ENCODE measurements at places on chromosomes 16 and 17. TPM values are rescaled to one million over a fixed set of nuclear protein-coding genes. Genes with fewer than 3 reads are reported as not detected.

The CCL13 gene
- 1.6 TPM for total RNA-seq

The TRPV3 gene
- total RNA-seq, result 1.0 TPM

The COG8 gene
- total RNA-seq, result 22.0 TPM

The SHISA6 gene
- 0.56 TPM for total RNA-seq

The AURKB gene
- 0.56 TPM for total RNA-seq

The HEATR9 gene
- not detected for total RNA-seq

The OR1F1 gene
- total RNA-seq, result not detected

The PRSS36 gene
- total RNA-seq, result 2.2 TPM

The CDH8 gene
- 0.19 TPM for total RNA-seq

The ZSCAN10 gene
- not detected for total RNA-seq

- peak; percentile 67 for DNase-seq
Measured at GRCh38 chr17:1179112-1179817, 516 bp downstream of the ABR start.

DNA sequence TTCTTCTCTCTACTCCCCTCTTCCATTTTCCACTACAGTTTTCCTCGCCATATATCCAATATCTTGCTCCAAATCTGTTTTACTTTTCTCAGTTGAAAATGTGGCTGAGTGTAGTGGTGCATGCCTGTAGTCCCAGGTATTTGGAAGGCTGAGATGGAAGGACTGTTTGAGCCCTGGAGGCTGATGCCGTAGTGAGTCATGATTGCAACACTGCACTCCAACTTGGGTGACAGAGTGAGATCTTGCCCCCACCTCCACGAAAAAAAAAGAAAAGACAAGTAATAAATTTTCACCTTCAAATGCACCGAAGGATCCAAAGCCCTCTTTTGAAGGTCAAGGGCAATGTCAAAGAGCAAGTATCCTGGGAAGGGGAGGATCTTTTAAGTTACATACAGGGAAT lies 592.3 kb downstream of the TMEM114 start:
- no peak for DNase-seq

DNA sequence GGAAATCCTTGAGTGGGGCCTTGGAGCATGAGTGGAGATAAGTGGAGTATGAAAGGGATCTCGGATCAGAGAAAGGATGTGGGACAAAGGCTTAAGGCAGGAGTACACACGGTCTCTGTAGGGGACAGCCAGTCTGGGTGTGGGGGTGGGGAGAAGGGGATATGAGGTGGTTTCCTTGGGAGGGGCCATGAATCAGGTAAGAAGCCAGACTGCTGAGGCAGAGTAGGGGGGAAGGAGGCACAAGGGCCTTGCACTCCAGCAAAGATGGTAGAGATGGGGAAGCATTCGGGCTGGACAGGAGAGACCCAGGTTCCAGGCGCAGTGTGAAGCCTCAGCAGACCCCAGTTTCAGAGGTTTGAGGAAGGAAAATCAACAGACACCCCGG lies 1.6 kb downstream of the HSD11B2 start:
- DNase-seq, result no peak

DNA sequence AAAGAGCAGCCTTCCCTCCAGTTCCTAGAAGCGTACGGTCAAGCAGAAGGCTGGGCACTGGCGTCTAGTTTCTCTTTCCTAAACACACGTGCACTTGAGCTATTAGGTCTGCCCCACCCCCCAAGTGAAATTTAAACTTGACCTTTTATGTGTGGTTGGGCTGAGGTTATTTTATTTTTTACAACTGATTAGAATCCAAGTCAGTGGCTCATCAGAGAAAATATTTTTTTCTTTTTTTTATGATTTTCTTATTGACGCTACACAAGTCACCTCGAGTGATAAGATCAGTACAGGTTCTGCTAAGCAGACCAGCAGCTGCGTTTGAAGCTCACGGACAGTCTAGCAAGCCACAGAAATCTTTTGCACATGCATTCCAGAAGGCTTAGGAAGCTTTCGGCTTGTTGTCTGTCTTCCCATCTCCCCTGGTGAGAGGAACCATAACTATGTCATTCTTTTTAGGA lies 95.1 kb downstream of the ZFHX3 start:
- no peak for DNase-seq

DNA sequence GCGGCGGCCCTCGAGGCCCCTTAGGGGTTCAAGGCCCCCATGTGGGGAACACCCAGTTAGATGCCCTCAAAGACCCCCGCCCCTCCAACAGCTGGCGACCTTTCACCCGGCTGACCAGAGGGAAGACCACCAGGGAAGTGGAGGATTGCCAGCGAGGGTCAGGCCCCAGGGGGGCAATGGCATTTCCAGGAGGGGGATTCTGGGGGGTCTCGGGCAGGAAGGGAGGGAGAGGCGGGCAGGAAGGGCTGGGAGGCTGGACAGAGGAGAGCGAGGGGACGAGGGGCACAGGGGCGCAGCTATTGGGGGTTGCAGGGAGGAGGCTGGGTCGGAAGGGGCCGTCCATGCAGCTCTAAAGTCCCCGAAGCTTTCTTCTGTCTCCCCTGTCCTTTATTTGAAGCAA lies 139.5 kb downstream of the C16orf95 start:
- no peak for DNase-seq

GRCh38 chr16:86643671-86644070 lies 65.3 kb downstream of the FOXL1 start:
- no peak for DNase-seq

DNA sequence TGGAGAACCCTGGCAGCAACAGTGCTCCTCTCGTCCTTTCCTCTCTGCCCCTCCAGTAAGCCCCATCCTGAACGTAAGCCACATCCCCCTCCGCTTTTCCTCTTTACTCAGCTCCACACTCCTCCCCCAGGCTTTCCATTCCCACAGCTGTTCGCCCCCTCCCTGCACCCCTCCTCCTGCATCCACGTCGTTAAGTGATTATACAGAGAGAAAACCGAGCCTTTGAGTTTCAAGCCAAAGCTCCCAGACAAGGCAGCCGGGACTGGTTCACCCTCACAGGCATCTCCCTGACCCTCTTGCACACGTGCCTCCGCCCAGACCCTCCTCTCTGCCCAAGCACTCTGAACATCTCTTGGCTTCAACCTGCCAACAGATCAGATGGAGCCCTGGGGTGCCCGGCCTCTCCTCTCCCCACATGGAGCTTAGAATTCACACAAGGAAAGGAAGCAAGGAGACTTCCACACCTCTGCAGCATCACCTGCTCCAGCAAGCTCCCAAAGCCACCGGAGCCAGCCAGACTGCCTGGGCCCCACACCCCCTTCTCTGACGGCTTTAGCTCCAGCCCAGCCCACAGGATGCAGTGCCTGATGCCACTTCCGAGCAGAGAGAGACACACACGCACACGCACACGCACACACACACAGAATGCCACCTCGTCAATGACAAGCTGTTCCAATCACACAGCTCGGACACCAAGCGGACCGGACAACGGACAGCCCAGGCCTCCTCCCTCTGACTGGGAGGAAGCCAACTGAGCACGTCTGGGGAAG lies 99.9 kb upstream of the CCL2 start:
- no peak for DNase-seq

GRCh38 chr16:671353-672131 lies 3.6 kb downstream of the RHOT2 start:
- no peak for DNase-seq

- DNase-seq, result no peak
Measured at GRCh38 chr17:65364438-65364837, 197.0 kb downstream of the AXIN2 start.

DNA sequence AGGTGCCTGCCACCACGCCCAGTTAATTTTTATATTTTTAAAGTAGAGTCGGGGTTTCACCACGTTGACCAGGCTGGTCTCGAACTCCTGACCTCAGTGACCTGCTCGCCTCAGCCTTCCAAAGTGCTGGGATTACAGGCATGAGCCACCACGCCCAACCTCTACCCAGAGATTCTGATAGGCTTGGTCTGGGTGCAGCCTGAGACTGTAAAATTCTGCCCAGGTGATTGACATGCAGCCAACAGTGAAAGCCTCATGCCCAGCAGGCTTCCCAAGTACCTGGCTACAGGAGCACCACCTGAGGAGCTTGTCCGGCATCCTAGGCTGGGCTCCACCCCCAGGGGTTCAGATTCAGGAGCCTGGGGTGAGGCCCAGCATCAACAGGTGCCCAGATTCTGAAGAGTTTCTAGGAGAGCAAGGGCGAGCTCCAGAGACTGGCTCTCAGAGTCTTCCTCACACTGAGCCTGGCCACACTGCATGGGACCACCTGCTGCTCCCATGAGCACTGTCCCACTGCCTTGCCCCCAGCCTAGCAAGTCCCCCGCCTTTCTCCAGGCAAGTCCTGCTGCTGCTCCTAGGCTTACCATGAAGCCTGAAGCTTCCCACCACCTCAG lies 16.6 kb downstream of the ZNF385C start:
- DNase-seq, result no peak

DNA sequence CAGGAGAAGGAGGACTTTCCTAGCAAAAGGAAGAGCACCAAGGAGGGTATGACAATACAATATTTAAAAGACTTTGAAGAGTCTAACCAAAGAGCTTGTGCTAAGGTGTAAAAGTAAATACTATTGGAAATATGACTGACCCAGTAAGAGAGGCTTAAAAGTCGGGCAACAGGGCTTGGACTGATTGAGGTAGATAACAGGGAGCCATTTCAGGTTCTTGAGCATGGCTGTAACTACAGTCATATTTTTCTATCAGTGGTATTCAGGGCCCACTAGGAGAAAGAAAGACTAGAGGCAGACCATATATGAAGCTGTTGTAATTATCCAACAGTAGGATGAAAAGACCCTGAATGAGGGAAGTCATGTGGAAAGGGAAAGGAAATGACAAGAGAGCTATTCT lies 62.3 kb downstream of the SMURF2 start:
- DNase-seq, result no peak

DNA sequence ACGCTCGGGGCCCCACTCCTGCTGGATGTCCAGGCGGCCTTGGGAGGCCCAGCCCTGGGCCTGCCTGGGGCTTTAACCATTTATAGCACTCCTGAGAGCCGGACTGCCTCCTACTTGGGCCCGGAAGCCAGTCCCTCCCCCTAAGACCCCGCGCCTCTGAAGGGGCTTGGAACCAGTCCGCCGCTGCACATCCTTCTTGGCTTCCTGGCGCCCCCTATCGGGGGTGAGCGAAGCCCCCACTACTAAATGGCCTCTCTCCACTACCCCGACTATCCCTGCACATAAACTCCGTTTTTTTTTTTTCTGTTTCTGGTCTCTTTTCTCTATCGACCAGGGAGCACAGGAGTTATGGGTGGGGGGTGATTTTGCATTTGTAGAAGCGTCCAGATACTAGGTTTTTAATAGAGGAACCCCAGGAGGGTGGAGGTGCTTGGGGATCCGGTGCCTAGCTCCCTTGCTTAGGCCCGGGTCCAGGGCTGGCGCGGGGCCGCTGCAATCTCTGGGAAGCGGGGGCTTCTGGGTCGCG lies 633 bp upstream of the NOL3 start:
- DNase-seq, result peak; percentile 73

DNA sequence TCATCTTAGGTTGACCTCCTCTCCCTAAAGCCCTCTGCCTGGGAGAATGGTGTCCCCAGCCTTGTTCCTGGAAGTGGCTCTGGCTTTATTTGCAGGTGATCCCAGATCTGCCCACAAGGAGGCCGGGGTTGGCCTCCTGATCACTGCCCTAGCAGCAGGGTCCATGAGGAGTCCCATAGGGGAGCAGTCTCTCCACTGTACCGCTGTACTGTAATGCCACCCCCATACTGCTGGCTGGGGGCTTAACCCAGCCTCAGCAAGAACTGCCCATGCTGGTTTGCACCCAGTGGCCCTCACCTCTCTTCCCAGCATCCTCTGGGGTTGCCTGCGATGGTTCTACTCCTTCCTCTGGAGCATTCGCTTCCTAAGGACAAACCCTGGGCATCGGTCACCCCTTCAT lies 39.1 kb downstream of the PSME3IP1 start:
- DNase-seq, result no peak

DNA sequence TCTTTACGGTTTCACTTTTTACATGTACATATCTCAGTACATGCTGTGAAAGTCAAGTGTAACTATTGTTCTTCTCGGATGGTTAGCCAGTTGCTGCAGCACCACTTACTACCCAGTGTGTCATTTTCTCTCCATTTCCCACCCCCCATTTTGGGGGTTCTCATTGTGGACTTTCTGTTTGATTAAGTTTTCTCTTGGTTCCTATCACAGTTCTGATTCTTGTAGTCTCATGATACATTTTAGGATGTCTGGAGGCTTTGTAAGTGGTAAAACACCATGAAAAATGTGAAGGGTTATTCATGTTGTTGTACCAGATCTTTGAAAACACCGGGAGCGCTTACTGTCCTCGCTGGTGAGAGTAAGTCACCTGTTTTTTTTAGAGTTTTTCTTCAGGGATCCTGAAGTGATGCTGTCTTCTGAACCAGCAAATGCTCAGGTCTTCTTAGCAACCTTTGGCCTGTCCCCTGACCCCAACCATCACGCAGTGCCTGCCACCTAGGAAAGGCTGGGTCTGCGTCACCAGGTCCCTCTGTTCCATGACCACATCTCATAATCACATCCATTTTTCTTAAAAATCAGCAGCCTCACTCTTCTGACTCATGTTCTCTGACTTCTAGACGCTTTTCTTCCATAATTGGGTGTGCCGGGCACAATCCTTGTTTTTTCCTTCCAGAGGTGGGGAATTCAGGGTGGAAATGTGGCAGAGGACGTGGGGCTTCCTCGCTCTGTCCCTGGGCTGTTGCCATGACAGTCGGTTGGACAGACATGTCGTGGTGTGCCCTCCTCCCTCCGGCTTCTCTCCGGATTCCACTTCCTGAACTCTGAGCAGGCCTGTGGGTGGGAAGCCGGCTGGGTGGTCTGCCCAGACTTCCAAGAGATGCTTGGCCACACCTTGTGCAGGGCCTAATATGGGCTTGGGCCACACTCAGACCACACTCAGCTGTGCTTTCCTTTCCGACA lies 102.6 kb downstream of the NTN1 start:
- no peak for DNase-seq

GRCh38 chr16:11094075-11094856 lies 149.9 kb downstream of the CLEC16A start:
- DNase-seq, result no peak

GRCh38 chr16:8866884-8867215 lies 2.0 kb downstream of the CARHSP1 start:
- no peak for DNase-seq

GRCh38 chr16:76639685-76640289 lies 362.6 kb downstream of the CNTNAP4 start:
- no peak for DNase-seq

DNA sequence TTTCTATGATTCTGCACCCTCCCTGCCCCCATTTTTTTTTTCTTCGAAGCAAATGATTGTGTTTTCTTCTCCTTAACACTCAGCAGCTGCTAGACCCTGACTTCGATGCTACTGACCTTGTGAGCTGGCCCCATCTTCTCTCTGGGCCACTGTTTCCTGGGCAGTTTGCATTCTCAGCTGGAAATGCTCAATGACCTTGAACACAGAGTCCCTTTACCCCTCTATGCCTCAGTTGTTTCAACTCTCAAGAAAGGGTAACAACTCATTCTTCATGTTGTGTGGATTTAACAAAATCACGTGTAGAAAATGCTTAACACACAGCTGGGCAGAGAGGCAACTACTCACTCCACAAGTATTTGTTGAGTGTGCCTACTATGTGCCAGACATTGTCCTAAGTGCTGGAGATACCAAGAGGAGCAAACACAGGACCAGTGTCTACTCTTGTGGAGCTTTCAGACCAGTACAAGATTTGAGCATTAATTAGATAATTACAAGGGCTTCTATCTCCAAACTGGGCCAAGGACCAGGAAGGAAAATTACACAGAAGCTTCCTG lies 66.2 kb downstream of the IQCK start:
- no peak for DNase-seq

GRCh38 chr16:88533381-88533917 lies 36.8 kb upstream of the ZC3H18 start:
- DNase-seq, result no peak

- DNase-seq, result no peak
Measured at GRCh38 chr17:33210285-33210684, 82.8 kb downstream of the ASIC2 start.
